CD8-positive, alpha-beta memory T cell (primary cell): ENCODE measurements at places on chromosomes 12 and 14. TPM values are rescaled to one million over a fixed set of nuclear protein-coding genes. Genes with fewer than 3 reads are reported as not detected.

The CYP27B1 gene
- 7.2 TPM for total RNA-seq

DNA sequence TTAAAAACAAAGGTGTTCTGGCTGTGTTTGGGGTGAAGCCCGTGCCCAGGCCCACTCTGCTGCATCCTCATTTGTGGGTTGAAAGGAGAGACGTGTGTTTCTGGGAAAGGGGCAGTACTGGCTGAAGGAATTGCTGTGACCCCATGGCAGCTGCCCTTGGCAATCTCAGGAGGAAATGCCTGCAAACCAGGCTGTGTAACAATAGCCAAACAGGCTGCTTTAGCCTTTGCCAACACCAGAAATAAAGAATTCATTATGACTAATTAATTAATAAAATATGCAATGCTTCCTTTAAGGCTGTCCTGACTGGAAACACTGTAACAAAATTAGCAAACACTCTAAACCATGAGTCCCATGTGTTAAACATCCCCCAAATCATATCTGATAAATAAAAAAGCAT is 53.0 kb upstream of the KRR1 start:
- no peak overlapping the region for H3K27ac ChIP-seq
- DNase-seq, result no peak
- no peaks in the 10 kb centered on the region for H3K36me3 ChIP-seq
- no peaks in the 10 kb centered on the region for H3K4me1 ChIP-seq

- no peaks in the 10 kb centered on the region for H3K27me3 ChIP-seq
- peak overlapping the region; percentile 80 for H3K4me3 ChIP-seq
- H3K27ac ChIP-seq, result peak overlapping the region; percentile 69
- no peaks in the 10 kb centered on the region for H3K36me3 ChIP-seq
- peak; percentile 78 for DNase-seq
These were observed 1.0 kb downstream of the NCOR2 start for GRCh38 chr12:124566161-124566996.

The LRP6 gene
- total RNA-seq, result 0.94 TPM

The SLC6A15 gene
- total RNA-seq, result not detected

The LRRC23 gene
- total RNA-seq, result 4.9 TPM

- no peaks in the 10 kb centered on the region for H3K27me3 ChIP-seq
- H3K36me3 ChIP-seq, result no peaks in the 10 kb centered on the region
- no peak overlapping the region for H3K4me3 ChIP-seq
- no peak for DNase-seq
- no peaks in the 10 kb centered on the region for H3K4me1 ChIP-seq
These were observed 5.2 kb downstream of the ANO4 start for GRCh38 chr12:100799770-100800169.

GRCh38 chr12:13339538-13339937 is 143.0 kb downstream of the EMP1 start:
- DNase-seq, result no peak
- H3K4me3 ChIP-seq, result no peak overlapping the region
- no peaks in the 10 kb centered on the region for H3K27me3 ChIP-seq
- no peaks in the 10 kb centered on the region for H3K4me1 ChIP-seq
- H3K27ac ChIP-seq, result no peak overlapping the region
- H3K36me3 ChIP-seq, result no peaks in the 10 kb centered on the region

DNA sequence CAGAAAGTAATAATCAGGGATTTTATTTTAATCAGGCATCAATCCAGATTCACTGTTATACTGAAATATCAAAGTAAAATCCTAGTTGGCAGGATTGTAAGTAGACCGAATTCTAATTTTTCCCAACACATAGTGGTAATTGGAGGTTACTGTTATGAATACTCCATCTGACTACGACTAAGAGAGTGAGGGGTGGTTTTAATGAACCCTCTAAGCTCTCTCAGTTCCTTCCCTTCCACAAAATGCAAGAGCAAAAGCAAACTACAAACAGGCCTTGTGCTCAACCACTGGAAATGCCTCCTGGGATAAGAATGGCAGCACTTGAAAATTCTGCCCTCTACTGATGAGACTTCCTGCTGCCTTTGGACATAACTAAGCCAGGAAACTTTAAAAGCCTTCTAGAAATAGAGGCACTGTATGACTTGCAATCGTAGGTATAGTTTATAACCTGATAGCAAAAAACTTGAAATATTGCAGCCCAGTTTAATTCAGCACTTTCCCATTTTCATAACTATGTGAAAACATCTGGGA is 184.8 kb downstream of the SLC16A7 start:
- DNase-seq, result no peak
- H3K4me3 ChIP-seq, result no peak overlapping the region
- no peak overlapping the region for H3K27ac ChIP-seq
- no peaks in the 10 kb centered on the region for H3K27me3 ChIP-seq

GRCh38 chr12:103468837-103469236 is 26.9 kb downstream of the C12orf42 start:
- no peak for DNase-seq
- H3K27me3 ChIP-seq, result no peaks in the 10 kb centered on the region
- H3K4me1 ChIP-seq, result no peaks in the 10 kb centered on the region
- H3K36me3 ChIP-seq, result no peaks in the 10 kb centered on the region
- no peak overlapping the region for H3K4me3 ChIP-seq

DNA sequence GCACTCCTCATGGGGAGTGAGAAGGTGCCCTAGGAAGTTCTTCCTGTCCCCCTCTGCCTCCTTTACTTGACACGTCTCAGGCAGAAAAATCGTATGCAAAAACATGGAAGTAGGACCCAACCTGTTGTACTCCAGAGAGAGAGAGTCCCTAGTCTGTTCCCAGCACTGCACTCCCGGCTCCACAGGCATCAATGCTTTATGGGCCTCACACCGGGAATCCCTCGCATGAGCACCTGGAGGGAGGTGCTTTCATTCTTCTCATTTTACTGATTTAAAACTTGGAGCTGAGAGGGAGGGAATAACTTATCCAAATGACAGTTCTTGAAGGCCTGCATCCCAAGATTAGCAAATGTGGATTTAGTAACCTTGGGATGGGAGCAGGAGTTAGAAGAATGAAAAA is 1101.4 kb downstream of the BCL11B start:
- no peak overlapping the region for H3K4me3 ChIP-seq
- H3K27me3 ChIP-seq, result no peaks in the 10 kb centered on the region
- peaks cover 93% of the 10 kb centered on the region for H3K4me1 ChIP-seq

GRCh38 chr12:9933958-9934357 is 1.8 kb upstream of the CLEC2A start:
- no peaks in the 10 kb centered on the region for H3K36me3 ChIP-seq
- H3K4me1 ChIP-seq, result no peaks in the 10 kb centered on the region
- no peak overlapping the region for H3K27ac ChIP-seq
- H3K27me3 ChIP-seq, result no peaks in the 10 kb centered on the region

DNA sequence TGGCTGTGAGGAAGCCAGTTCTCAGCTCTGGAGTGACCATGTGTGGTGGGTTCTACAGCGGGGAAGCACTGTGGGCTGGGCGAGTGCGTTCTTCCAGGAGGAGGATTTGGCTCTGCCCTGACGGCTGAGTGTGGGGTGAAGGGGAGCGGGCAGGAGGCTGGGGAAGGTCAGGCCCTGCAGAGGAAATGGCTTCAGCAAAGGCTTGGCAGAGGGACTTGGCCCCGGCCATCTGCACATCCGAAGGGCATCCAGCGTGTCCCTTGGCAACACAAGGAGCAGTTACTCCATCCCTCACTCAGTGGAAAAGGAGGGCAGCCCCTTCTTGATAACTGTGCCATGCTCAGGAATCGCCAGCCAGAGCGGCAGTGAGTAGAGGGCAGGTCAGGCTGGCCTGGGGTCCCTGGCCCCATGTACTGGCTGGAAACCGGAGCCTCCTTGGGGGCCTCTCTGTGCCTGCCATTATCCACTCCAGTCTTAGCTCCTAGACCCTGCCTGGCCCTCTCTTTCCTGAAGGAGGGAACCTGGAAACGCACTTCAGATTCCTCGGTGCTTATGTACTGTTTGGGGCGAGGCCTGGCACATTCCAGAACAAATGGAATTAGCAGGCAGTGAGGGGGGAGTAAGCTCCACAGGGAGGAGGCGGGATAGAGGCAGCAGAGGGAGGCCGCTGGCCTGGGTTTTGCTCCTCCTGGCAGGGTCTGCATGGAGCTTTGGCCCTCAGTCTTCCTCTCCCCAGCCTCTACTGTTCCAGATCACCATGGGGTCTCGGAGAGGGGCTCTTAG is 133.6 kb upstream of the NCOR2 start:
- no peak for DNase-seq
- H3K4me1 ChIP-seq, result no peaks in the 10 kb centered on the region
- H3K4me3 ChIP-seq, result no peak overlapping the region

- no peaks in the 10 kb centered on the region for H3K4me1 ChIP-seq
- no peaks in the 10 kb centered on the region for H3K27me3 ChIP-seq
- no peaks in the 10 kb centered on the region for H3K36me3 ChIP-seq
- no peak overlapping the region for H3K4me3 ChIP-seq
These were observed 78.9 kb downstream of the SNAPC1 start for GRCh38 chr14:61841145-61841544.

The KRT5 gene
- total RNA-seq, result not detected

The JDP2 gene
- total RNA-seq, result 0.53 TPM

The ACOT6 gene
- total RNA-seq, result not detected

The ASB8 gene
- 32.5 TPM for total RNA-seq

GRCh38 chr14:30885840-30886740 is 11.7 kb downstream of the COCH start:
- H3K27me3 ChIP-seq, result no peaks in the 10 kb centered on the region
- no peaks in the 10 kb centered on the region for H3K36me3 ChIP-seq
- no peak overlapping the region for H3K27ac ChIP-seq

The ASCL1 gene
- total RNA-seq, result not detected

- no peaks in the 10 kb centered on the region for H3K4me1 ChIP-seq
- H3K27me3 ChIP-seq, result no peaks in the 10 kb centered on the region
- H3K4me3 ChIP-seq, result no peak overlapping the region
These were observed 459.0 kb upstream of the ATP2B1 start for GRCh38 chr12:90167518-90168208.

DNA sequence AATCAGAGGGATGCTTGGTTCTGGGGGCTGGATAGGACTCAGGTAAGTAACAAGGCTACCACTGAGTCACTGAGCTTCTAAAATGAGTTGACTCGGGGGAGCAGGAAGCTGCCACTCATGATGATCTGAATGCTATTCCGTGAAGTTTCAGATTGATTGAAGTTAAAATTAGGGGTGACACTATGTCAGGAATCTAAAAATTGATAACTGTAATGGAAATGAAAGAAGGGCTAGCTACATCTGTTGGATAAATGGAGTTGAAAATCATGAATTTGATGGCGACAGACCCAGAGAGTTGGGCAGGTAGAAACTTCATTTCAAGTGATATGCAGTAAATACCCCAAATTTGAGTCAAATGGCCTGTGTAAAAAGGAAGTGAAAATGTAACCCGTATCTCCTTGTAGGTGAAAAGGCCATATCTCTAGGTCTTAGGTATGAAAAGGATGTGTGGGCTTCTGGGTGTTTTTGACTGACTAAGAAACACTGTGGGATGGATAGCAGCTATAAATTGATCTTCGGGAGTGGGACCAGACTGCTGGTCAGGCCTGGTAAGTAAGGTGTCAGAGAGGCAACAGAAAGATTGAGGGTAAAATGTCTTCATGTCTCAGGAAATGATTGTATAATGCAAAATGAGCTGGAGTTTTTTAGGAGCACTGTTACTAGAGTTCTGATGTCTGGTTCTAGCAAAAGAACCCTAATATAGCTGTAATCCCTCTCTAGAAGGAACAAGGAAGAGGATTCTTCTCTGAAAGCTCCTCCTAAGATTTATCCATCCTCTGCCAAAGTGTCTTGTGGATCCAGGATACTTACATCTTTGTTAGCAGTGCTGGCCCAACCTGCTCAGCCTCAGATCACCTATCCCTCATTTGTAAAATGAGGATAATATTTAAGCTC is 57.3 kb downstream of the DAD1 start:
- H3K27me3 ChIP-seq, result no peaks in the 10 kb centered on the region
- peaks cover 71% of the 10 kb centered on the region for H3K36me3 ChIP-seq
- peak overlapping the region; percentile 61 for H3K4me3 ChIP-seq
- peaks cover 93% of the 10 kb centered on the region for H3K4me1 ChIP-seq
- H3K27ac ChIP-seq, result peak overlapping the region; percentile 45

The DDX47 gene
- total RNA-seq, result 105 TPM

GRCh38 chr14:93200553-93200952 is 6.3 kb downstream of the GON7 start:
- no peak for DNase-seq
- no peak overlapping the region for H3K27ac ChIP-seq
- H3K27me3 ChIP-seq, result no peaks in the 10 kb centered on the region

The MRPL51 gene
- total RNA-seq, result 327 TPM

The RIMBP2 gene
- total RNA-seq, result not detected

GRCh38 chr12:4858386-4858785 is 51.3 kb upstream of the KCNA1 start:
- DNase-seq, result no peak
- H3K4me3 ChIP-seq, result no peak overlapping the region
- H3K27ac ChIP-seq, result no peak overlapping the region
- peaks cover 8% of the 10 kb centered on the region for H3K4me1 ChIP-seq
- no peaks in the 10 kb centered on the region for H3K27me3 ChIP-seq
- no peaks in the 10 kb centered on the region for H3K36me3 ChIP-seq

DNA sequence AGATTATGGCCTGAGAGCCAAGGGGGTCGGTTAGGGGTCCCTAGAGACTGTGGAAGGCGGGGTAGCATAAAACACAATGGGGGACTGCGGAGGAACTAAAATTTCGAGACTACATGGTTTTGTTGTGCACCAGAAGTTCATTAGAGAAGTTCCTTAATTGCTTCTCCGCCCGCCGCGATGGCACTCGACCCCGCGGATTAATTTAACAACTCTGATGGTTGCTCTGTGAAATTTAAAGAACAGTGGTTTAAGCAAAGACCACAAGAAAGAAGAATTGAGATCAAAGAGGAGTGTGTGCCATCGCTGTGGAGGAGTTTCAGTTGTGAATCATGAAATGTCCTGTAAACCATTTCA is 1.4 kb upstream of the CCDC88C start:
- H3K36me3 ChIP-seq, result no peaks in the 10 kb centered on the region
- H3K27ac ChIP-seq, result no peak overlapping the region
- DNase-seq, result peak; percentile 83
- no peaks in the 10 kb centered on the region for H3K27me3 ChIP-seq

The FSCB gene
- total RNA-seq, result not detected

GRCh38 chr12:46916796-46917419 is 91.1 kb upstream of the SLC38A4 start:
- no peak for DNase-seq
- no peaks in the 10 kb centered on the region for H3K27me3 ChIP-seq
- H3K4me3 ChIP-seq, result no peak overlapping the region
- H3K36me3 ChIP-seq, result no peaks in the 10 kb centered on the region

The GYS2 gene
- total RNA-seq, result not detected

GRCh38 chr12:113385282-113385882 is 18.3 kb downstream of the SDS start:
- H3K27ac ChIP-seq, result no peak overlapping the region
- H3K4me3 ChIP-seq, result no peak overlapping the region
- H3K27me3 ChIP-seq, result no peaks in the 10 kb centered on the region
- H3K36me3 ChIP-seq, result no peaks in the 10 kb centered on the region

DNA sequence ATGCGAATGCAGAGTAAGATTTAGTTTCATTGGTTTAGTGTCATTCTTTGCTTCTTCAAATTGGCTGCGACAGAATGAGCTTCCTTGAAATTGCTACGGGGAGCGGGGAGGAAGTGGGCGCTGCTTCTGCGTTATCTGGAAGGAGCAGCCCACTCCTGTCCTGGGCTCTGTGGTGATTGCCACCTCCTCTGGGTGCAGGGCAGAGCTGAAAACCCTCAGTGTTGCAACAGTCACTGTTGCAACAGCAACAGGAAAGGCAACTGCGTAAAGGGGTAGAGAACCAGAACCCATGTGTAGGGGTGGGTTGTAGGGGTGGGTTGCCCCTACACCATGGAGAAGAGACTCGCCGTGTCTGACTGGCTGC is 57.7 kb downstream of the MAX start:
- peaks cover 7% of the 10 kb centered on the region for H3K36me3 ChIP-seq
- H3K27ac ChIP-seq, result no peak overlapping the region
- no peak for DNase-seq
- H3K27me3 ChIP-seq, result no peaks in the 10 kb centered on the region

GRCh38 chr12:50013361-50014147 is 11.7 kb downstream of the RACGAP1 start:
- DNase-seq, result no peak
- H3K27ac ChIP-seq, result no peak overlapping the region
- no peak overlapping the region for H3K4me3 ChIP-seq
- H3K27me3 ChIP-seq, result no peaks in the 10 kb centered on the region
- no peaks in the 10 kb centered on the region for H3K36me3 ChIP-seq
- no peaks in the 10 kb centered on the region for H3K4me1 ChIP-seq

The TDRD9 gene
- total RNA-seq, result 0.46 TPM
